GM12878 (cell line): ENCODE measurements at places on chromosomes 11 and 22. TPM values are rescaled to one million over a fixed set of nuclear protein-coding genes. Genes with fewer than 3 reads are reported as not detected.

The GGT1 gene
- total RNA-seq = 11.8 and 13.9 TPM in 2 replicates

The CNGA4 gene
- total RNA-seq = 0.10 TPM in 1 of 2 replicates, not detected in the other

The YPEL4 gene
- total RNA-seq = 0.13 TPM in 1 of 2 replicates, not detected in the other

GRCh38 chr11:31102316-31102715 lies 267.2 kb downstream of the DCDC1 start:
- no peak overlapping the region for H3K27ac ChIP-seq
- H3K4me3 ChIP-seq = no peak overlapping the region
- no peaks in the 10 kb centered on the region for H3K4me1 ChIP-seq
- no peaks in the 10 kb centered on the region for H3K27me3 ChIP-seq
- DNase-seq = no peak
